Germinal center (tissue), 1 donor: ENCODE measurements at places on chromosomes 2 and 18.
A peak's percentile ranks its signal among the peaks of the same experiment; 100 is the strongest.

- no peak for DNase-seq
Observed at GRCh38 chr18:69557282-69557681, 156.6 kb downstream of the DOK6 start.

- DNase-seq = no peak
Observed at GRCh38 chr2:101842471-101842870, 145.0 kb downstream of the MAP4K4 start.

GRCh38 chr2:71604726-71605120, 151.4 kb downstream of the DYSF start:
- no peak for DNase-seq

- no peak for DNase-seq
Observed at GRCh38 chr18:48157956-48158355, 227.5 kb upstream of the SMAD2 start.

GRCh38 chr2:168169097-168169745, 78.2 kb downstream of the STK39 start:
- no peak for DNase-seq

- DNase-seq = no peak
Observed at GRCh38 chr2:114009205-114009944, 119.5 kb downstream of the ACTR3 start.

DNA sequence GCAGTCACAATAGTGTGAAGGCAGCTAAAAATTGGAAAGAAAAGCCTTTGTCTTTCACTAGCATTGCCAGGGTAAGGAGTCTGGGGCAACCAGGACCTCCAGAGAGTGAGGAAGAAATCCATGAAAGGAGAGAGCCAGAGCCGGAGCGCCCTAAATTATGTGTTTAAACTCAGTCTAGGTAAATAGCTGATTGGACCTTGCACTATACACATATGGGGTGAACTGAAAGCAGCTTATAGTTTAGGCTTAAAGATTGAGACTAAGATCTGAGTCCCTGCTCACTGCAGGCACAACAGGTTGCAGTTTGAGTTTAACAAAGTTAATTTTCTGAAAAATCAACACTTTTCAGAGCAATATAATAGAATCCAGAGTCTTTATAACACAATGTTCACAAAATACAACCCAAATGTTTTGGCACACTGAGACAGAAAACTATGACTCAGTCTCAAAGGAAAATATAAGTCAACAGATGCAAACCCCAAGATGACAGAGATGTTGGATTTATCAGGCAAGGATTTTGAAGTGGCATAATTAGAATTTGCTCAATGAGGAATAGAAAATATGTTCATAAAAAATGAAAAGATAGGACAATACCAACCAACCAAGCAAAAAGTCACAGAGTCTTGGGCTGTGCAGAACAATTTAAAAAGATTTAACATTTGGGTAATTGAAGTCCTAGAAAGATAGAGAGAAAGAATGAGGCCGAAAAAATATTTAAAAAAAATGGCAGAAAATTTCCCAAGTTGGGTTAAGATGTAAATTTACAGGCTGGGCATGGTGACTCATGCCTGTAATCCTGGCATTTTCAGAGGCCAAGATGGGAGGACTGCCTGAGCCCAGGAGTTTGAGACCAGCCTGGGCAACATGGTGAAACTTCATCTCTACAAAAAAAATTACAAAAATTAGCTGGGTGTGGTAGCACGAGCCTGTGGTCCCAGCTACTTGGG, 39.6 kb downstream of the DOK1 start:
- DNase-seq = no peak

DNA sequence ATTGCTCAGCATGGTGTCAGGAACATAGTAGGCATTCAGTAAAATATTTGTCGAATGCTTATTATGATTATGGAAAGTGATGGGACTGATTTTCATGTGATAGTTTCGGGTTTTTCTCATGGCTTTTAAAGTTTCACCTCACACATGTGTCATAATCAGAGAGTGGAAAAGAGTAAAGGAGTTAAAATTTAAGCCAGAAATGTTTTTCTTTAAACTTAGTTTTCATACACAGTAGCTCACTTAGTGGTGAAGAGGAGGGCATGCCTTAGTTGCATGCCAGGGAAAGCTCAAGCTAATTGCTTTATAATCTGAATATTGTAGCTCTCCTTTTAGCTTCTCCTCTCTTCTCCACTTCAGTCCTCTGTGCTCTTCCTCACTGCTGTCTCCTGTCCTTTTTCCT, 38.0 kb downstream of the EHBP1 start:
- no peak for DNase-seq

- no peak for DNase-seq
Observed at GRCh38 chr2:136065384-136065783, 52.6 kb downstream of the CXCR4 start.

- DNase-seq = no peak
Observed at GRCh38 chr2:142957144-142957543, 79.7 kb downstream of the KYNU start.

- no peak for DNase-seq
Observed at GRCh38 chr2:102523651-102524050, 50.6 kb downstream of the SLC9A4 start.

- DNase-seq = peak; percentile 52
Observed at GRCh38 chr2:197209742-197210408, 100.7 kb downstream of the ANKRD44 start.

- no peak for DNase-seq
Observed at GRCh38 chr2:127897531-127898211, 11.9 kb upstream of the AMMECR1L start.

DNA sequence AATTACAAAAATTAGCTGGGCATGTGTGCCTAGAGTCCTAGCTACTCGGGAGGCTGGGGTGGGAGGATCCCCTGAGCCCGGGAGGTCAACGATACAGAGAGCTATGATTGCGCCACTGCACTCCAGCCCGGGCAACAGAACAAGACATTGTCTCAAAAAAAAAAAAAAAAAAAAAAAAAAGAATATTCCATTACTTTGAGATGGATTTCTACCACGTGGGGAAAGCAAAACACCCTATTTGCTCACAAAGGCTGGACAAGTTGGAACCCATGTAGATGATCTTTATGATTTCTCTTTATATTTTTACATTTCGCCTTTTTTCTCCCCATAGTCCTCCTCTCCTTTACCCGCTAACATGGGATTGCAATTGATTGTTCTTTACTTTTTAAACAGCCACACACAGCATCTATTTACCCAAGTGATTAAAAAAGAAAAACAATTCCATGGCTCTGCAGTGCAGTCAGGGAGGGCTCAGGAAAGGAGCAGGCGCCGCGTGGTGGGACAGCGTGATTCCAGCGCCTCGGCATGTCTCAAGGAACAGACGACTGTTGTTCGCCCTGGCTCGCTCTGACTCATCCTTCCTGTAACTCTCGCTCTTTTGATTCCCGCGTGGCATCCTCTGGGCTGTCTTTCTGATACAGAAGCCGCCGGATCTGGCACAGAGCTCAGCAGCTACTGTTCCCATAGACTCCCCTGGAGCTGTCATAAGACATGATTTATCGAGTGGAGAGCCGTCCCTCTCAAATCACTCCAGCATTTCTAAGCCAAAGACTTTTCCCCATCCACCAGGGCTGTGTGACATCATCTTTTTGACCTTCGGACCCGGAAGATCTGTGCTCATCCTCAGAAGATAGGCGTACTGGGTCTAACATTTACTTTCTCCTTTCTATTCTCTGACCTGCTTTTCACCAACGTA, 230.4 kb upstream of the AGAP1 start:
- DNase-seq = no peak

DNA sequence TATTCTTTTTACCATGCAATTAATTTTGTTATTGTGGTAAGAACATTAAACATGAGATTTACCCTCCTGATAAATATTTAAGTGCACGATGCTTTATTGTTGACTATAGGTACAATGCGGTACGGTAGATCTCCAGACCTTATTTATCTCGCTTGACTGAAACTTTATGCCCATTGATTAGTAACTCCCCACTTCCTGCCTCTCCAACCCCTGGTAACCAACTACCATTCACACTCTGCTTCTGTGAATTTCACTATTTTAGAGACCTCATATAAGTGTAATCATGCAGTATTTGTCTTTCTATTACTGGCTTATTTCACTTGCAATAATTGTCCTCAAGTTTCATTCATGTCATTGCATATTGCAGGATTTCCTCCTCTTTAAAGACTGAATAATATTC, 195.7 kb upstream of the ID2 start:
- DNase-seq = no peak

- DNase-seq = no peak
Observed at GRCh38 chr2:113757138-113757657, 756 bp upstream of the SLC35F5 start.

- DNase-seq = no peak
Observed at GRCh38 chr2:20034218-20034617, 17.2 kb downstream of the LAPTM4A start.

GRCh38 chr2:28736034-28736433, 15.6 kb upstream of the PPP1CB start:
- no peak for DNase-seq

DNA sequence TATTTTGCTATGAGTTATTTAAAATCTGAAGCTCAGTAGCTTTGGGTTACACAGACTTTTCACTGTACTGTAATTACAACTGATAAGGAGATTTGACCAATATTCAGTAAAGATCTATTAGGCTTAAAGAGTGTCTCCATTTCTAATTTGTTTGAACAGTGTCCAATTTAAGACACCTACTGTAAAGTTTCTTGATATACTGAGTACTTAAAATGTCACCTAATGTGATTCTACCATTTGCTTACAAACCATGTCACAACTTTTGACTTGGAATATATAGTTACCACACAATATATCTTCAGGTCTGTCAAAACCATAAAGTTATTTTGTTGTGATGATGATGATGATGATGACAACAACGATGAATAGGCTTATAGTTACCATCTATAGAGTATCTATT, 228.5 kb upstream of the SMAD7 start:
- no peak for DNase-seq

GRCh38 chr2:211439011-211439410, 882.6 kb downstream of the CPS1 start:
- DNase-seq = no peak

DNA sequence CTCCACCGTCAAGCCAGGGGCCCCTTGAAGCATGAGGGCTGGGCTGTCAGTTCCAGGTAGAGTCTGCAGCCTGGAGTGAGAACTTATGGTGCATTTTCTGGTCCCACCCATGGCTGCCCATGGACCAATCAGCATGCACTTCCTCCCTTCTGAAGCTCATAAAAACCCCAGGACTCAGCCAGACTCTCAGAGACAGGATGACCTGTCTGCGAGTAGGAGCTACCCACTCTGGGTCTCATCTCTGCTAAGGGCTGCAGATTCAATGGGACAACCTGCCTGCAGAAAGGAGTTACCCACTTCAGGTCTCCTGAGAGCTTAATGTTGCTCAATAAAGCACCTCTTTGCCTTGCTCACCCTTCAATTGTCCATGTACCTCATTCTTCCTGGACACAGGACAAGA, 9.4 kb upstream of the DUSP19 start:
- no peak for DNase-seq

- no peak for DNase-seq
Observed at GRCh38 chr18:36099311-36099710, 29.8 kb downstream of the SLC39A6 start.

- DNase-seq = no peak
Observed at GRCh38 chr2:46171411-46171953, 125.7 kb upstream of the EPAS1 start.

DNA sequence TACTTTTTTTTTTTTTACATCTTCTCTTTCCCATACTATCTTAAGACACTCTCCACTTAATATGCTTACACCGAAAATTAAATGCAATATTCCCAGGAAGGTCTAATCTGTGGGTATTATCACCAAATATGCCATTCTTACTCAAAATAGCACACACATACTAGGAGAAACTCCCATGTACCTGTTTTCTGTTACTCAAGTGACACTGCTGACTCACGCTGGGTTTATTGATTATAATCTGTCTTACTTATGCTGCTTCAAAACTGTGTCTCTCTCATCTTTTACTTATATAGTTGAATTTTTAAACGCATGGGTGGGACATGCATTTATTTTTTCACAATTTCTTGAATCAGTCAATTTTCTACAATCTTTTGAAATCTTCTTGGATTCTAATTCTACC, 29.9 kb downstream of the MRPL19 start:
- DNase-seq = no peak

DNA sequence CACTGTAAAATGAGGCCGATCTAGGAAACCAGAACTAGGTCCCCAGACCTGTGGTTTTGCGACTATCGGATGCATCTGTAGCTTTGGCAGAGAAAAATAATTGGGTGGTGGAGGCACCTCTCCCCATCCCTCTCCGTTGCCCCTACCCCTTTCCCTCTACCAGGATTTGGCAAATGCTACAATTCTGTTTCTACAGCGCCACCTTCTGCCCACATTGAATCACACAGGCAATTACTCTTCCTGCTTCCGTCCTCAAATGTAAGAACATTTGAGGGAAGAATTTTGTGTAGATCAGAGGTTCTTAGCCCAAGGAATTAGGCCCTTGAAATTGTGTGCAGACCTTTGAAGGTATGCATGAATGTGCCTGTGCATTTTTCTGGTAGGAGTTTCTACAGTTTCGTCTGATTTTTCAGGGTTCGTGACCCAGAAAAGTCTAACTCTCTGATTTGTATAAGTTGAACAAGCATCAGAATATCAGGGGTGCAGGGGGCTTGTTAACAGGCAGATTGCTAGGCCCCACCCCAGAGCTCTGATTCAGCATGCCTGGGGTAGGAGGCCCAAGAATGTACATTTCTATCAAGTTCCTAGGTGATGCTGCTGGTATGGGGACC, 11.2 kb downstream of the ATP6V1B1 start:
- peak; percentile 37 for DNase-seq

GRCh38 chr2:27003007-27003406, 29.8 kb upstream of the TMEM214 start:
- no peak for DNase-seq

- no peak for DNase-seq
Observed at GRCh38 chr18:8412117-8412516, 197.1 kb upstream of the RAB12 start.

DNA sequence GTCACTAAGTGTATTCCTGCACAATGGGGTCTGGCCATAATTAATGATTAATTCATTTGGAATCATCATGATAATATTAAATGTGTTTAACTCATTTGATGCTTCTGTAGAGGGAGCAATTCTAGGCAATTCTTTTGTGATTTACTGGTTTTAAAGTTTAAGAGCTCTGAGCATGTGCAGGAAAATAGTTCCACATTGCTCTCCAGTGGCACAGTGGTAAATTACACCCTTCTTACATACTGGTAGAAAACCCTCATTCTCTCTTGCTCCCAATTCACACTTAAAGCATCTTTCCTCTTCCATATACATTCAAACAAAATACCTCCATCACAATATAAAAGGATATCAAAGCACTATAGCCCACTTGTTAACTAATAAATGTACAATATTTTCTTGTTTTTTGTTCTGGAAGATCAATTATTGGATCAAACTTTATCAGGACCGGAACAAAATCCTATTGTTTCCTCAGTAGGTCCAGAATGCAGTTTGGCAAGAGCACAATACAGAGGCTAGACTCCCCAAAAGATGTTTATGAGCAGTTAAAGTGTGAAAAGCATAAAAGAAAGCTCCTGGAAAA, 844.3 kb downstream of the MBD2 start:
- DNase-seq = no peak

GRCh38 chr2:134218930-134219658, 34.8 kb upstream of the MGAT5 start:
- DNase-seq = peak; percentile 30

- no peak for DNase-seq
Observed at GRCh38 chr2:187686416-187687024, 132.3 kb upstream of the TFPI start.

GRCh38 chr2:33277002-33277426, 199.4 kb upstream of the RASGRP3 start:
- no peak for DNase-seq
